ENCODE measurements at places on chromosomes 6 and 20.

- DNase-seq: no peak
Measured at GRCh38 chr6:26202811-26203583, 115.8 kb downstream of the HFE start.

DNA sequence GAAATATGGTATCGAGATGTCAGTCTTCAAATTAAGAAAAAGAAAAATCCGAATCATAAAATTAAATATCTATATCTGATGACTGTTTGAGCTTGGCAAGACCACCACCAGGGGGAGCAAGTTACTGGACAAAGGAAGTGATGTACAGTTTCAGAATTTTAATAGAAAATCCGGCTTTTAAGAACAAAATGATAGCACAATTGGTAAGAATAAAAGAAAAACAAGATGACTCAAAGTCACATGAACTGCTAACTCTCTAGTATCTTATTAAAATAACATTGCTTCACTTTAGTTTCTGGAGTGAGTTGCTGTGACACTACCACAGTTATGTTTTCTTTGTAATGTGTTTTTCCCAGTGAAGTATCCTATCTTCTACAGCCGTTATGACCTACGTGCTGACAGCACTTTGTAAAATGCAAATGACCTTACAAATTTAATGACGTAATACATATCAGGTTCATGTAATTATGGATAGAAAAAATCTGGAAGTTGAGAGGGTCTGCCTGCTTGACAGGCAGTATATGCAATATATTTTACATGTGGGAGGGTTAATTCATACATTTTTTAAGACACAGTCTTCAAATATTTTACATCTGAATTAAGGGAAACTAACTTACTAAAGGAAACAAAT is 405.3 kb upstream of the HS3ST5 start:
- peak; percentile 72 for DNase-seq

- DNase-seq: no peak
Measured at GRCh38 chr6:122025104-122025503, 374.3 kb upstream of the HSF2 start.

DNA sequence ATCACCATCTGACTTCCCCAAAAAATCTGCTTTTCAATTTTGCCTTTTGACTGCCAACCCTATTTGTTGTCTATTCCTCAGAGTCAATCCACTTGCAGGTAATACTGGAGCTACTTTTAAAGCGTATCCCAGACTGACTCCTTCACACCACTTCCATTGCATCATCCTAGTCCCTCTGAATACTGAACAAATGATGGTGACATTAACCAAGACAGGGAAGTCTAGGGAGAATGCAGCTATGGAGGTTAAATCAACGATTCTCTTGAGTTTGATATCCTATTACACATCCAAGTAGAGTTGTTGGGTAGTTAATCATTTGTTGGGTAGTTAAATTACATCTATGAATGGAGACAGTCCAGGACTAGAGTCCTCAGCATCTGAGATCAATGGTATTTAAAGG is 2.0 kb downstream of the OGFRL1 start:
- no peak for DNase-seq

DNA sequence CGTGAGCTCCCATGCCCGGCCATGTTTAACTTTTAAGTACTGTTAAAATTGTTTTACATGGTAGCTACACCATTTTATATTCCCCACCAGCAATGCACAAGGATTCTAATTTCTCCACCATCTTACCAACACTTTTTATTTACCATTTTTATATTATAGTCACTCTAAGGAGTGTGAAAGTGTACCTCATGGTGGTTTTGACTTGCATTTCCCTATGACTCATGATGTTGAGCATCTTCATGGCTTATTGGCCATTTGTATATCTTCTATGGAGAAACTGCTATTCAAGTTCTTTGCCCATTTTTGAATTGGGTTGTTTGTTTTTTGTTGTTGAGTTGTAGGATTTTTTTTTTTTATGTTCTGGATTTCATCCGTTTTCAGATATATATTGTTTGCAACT is 15.6 kb upstream of the BPHL start:
- no peak for DNase-seq

DNA sequence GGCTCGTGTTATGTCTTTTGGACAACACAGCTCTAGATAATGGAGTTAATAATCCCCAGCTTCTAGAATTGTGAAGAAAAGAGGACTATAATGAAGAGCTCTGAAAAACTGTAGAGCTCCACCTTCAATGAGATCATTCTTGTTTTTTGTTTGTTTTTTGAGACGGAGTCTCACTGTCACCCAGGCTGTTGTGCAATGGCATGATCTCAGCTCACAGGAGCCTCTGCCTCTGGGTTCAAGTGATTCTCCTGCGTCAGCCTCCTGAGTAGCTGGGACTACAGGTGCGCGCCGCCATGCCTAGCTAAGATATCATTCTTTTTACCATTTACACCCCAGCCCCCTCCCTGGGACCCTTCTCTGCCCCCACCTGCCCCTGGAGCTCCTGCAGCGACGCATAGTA is 36.6 kb downstream of the ERGIC3 start:
- DNase-seq: no peak
